Type B pancreatic cell (in vitro differentiated cells): ENCODE measurements at places on chromosomes 12 and 14.

GRCh38 chr12:68867606-68868005 lies 59.6 kb downstream of the MDM2 start:
- no peaks in the 10 kb centered on the region for H3K27me3 ChIP-seq
- no peak overlapping the region for H3K4me3 ChIP-seq
- no peak overlapping the region for H3K27ac ChIP-seq
- no peak for DNase-seq
- peaks cover 4% of the 10 kb centered on the region for H3K36me3 ChIP-seq

- H3K27me3 ChIP-seq: no peaks in the 10 kb centered on the region
- DNase-seq: no peak
- no peak overlapping the region for H3K27ac ChIP-seq
- H3K4me1 ChIP-seq: peaks cover 14% of the 10 kb centered on the region
Measured at GRCh38 chr14:24870949-24871701, 178.8 kb downstream of the STXBP6 start.

- H3K27me3 ChIP-seq: no peaks in the 10 kb centered on the region
- H3K4me1 ChIP-seq: no peaks in the 10 kb centered on the region
- no peak overlapping the region for H3K4me3 ChIP-seq
- peaks cover 6% of the 10 kb centered on the region for H3K36me3 ChIP-seq
- no peak for DNase-seq
- H3K27ac ChIP-seq: no peak overlapping the region
Measured at GRCh38 chr12:27057543-27057942, 24.8 kb downstream of the C12orf71 start.

- peaks cover 3% of the 10 kb centered on the region for H3K27me3 ChIP-seq
- H3K4me1 ChIP-seq: no peaks in the 10 kb centered on the region
- no peak for DNase-seq
- H3K27ac ChIP-seq: no peak overlapping the region
- no peaks in the 10 kb centered on the region for H3K36me3 ChIP-seq
Measured at GRCh38 chr14:91891721-91892220, 24.4 kb upstream of the TC2N start.

- no peak overlapping the region for H3K27ac ChIP-seq
- no peaks in the 10 kb centered on the region for H3K36me3 ChIP-seq
- no peak overlapping the region for H3K4me3 ChIP-seq
- no peak for DNase-seq
Measured at GRCh38 chr14:77052281-77053044, 24.0 kb upstream of the IRF2BPL start.

DNA sequence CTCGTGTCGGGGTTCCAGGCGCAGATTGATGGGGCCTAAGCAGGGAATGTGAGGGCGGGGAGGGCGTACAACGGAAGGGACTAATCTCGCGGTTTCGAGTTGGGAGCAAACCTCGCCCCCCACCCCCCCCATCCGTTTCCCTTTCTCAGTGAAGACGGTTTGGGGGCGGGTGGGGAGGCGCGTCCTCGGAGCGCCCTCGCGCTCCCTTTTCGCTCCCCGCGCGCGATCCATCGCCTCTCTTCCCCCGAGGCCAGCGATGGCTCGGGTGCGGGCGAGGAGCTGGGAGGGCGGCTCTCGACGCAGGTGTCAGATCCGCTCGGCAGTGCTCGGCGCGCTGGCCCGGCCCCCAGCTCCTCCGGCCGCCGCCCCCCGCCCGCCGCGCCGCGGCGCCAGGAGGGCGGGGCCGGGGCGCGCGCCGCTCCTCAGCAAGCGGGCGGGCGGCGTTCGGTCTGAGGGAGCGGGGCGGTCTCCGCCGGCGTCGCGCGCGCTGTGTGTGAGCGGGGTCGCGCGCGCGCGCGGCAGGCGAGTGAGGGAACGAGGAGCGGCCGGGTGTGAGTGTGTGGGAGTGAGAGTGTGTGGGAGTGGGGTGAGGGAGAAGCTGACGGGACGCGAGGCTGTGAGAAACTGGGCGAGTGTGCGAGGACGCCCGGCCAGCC lies at the start of gene RIMKLB:
Gene RIMKLB, plus strand, starts transcription at position 516 of the 656 bp plus-strand sequence. CDS start 15,876 bp downstream, outside the sequence.
- H3K4me1 ChIP-seq: peaks cover 11% of the 10 kb centered on the region
- H3K27ac ChIP-seq: peak within 1 kb of the TSS; percentile 97
- H3K27me3 ChIP-seq: peaks cover 3% of the 10 kb centered on the region
- peaks cover 16% of the 10 kb centered on the region for H3K36me3 ChIP-seq
- DNase-seq: peak; percentile 87
